Central memory CD4-positive, alpha-beta T cell (primary cell): ENCODE measurements at places on chromosomes 6 and 20.

DNA sequence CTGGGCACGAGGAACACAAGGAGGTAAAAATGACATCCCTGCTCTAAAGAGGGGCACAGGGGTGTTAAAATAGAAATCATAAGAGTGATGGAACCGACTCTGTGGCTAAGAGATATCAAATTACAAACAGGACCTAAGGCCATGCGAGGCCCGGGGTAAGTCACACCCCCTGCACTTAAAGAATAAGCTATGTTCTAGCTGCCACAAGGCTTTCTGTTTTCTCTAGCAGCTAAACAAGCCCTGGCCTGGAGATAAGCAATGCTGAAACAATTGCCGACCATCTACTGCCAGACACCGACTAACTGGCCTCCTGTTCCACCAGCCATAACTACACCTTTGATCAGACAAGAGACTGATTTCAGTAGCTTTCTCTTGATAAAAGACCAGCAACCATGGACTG lies 32.4 kb downstream of the MDGA1 start:
- no peak for DNase-seq

GRCh38 chr6:106360410-106360988 lies at the start of gene CRYBG1:
CRYBG1 (plus strand) TSS chr6:106360717; CDS start chr6:106360909, 192 bp downstream.
- peak; percentile 77 for DNase-seq

DNA sequence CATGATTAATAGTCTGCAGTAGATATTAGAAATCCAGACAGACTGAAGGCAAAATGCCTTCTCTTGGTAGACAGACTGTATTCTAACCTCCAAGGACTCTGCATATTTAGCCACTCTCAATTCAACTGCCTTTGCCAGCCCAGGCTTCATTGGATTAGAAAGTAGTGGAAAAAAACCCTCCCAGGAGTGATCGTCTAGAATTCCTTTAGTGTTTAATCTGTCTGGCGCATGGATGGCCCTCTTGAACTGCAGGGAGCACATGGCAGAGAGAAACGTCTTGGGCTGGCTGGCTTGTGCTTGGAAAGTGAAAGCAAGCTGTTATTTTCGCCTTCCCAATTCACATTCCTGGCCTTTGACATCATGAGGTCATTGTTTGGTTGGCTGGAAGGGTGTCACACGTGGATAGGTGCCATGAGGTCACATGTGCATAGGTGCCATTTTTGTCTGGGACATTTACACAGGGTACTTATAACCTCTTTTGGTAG lies 30.9 kb upstream of the NEDD9 start:
- no peak for DNase-seq

DNA sequence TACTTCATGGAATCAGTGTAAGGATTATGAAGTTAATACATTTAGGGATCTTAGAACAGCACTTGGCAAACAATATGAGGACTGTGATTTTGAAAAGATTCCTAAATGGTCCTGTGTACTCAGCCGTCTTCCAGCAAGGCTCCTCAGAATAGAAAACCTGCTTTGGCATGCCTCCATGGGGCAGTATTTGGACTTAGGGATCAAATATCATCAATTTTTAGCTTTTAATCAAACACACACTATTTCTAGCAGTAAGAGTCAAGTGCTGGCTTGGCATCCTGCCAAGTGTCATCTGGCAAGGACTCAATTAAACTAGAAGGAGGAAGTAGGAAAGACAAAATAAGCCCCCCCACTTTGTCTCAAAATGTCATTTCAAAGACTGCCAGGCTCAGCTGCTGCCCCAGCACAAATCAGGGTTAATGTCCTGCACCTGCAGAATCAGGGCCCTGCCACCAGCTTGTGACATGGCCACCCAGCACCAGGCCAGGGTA lies 40.8 kb downstream of the IYD start:
- DNase-seq = no peak

DNA sequence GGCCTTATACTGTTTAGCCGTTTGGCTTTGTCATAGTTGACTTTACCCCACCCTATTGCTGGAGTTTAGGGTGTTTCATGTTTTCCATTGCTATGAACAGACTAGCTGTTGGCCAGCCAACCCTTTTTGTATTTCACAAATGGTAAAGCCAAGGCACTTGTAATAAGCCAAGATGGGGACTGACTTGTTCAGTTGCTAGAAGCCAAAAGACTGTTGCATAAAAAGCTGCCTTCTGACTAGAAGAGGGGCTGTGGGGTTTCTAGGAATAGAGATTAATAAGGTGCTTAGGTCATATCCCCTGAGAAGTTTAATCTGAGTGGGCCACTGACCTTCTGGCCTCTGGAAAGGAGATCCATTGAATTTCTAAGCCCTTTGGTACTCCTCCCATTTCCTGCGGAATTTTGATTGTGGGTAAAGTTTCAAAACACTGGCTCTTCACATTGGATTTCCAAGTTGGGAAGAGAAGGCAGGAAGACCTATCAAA lies 211.1 kb downstream of the PLCB4 start:
- DNase-seq = no peak

GRCh38 chr6:105593805-105594671 lies 191.2 kb upstream of the PREP start:
- DNase-seq = no peak

DNA sequence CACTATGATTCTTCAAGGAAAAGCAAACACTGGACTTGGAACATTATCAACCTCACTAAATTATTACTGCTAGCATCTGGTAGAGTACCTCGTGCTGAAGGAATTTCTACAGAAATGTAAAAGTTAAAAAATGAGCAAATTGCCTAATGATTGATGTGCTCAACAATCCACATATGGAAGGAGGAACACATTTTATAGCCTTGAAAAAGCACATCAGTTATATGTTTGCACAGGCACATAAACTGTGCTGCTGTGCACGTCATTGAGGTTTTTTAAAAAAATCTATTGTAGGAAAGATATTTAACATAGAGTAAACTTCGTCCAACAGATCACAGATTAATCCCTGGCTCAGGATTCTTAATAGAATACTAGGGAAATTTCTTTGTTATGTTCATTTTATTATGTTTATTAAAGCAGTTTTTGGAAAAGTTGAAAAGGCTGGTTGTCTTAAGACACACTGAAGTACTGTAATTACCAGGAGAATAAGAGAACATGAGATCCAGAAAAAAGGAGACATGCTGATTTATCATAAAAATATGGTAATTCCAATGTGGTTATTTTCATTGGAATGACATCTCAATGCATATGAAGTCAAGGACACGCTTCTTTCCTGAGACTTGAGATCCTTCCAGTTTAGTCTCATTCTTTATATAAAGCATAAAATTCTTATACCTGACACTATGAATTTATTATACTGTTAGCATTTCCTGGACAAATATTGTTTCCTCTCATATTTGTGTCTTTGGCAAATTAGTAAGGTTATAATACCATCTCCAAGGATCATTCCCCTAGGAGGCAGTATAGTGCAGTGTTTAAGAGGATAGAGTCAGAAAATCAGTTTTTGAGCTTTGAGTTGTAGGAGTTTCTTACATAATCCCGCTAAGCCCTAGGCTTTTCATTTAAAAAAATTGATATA lies 511.1 kb downstream of the TENT5A start:
- DNase-seq = no peak

GRCh38 chr6:107789361-107789760 lies 34.8 kb downstream of the SCML4 start:
- no peak for DNase-seq

GRCh38 chr6:121503589-121503991 lies 68.1 kb downstream of the GJA1 start:
- no peak for DNase-seq

DNA sequence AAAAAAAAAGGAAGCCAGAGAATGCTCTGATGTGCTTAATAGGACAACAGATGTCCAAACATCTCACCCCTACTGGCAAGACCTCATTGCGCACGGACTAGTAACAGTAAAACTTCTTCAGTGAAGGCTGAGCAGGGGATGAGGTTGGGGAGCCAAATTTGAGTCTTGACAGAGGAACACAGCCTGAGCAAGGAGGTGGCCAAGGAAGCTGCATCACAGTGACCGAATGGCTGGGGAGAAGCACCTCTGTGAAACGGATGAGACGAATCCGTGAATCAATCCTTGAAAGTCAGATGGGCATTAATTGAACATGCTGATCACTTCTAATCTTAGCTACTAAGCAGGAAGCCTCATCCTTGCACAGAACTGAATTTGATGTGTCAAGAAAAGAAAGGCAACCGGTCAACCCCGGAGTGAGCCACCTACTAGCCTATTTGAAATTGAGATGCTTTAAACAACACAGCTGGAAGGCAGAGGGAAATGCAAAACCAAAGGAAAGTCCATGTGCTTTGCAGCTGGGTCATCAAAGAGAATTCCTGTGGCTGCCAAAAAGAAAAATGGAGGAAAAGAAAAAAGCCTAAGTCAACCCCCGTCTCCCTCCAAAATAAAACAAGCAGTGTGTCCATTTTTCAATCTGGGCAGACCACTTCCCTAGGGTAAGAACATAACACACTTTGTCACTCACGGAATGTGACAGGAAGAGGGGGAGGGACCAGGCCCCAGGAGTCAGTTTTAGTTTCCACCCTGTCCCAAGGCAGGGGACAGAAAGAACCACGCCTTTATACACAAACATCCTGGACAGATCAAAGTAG lies 29.5 kb downstream of the PXDC1 start:
- no peak for DNase-seq

DNA sequence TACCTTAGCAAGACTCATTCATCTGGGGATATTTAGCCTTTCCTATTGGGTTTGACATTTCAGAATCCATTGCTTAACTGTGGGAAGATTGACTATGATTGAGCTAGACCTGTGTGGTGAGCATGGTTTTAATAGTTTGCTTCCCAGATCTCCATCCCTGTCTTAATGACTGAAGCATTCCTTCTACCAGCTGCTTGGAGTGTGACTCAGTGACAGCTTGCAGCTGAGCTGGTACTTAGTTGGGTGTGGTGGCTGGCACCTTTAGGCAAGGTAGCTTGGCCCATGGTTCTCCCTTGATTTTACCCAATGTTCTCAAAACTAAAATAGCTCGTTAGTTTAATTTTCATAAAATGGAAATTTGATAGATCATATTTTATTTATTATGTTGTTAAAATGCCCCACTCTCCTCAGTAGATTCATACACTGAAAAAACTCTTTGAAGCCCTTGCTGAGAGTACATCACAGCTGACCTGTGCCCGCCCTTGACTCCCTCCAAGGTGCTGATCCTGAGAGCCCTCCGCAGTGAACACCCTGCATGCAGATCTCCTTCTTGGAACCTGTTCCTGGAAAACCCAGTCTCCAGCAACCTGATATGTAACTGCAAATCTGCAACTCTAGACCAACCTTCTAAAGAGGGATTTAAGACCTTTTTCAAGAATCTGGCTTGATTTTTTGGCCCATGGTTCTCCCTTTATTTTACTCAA lies 19.1 kb downstream of the DOK5 start:
- no peak for DNase-seq

DNA sequence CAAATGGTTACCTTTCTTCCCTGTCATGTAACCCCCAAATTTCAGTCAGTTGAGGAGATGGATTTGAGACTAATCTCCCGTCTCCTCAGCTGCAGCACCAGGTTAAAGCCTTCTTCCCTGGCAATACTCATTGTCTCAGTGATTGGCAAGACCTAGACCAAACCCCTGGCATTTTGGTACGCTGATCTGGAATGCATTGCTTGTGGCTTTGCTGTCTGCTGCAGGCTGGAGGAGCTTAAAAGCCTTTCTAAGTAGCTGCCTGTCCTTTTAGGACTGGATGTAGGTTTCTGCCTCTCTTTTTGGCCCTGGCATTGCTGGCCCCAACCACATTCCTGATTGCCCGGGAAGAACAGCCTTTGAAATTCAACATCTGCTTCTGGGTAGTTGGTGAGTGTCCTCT lies 729.6 kb upstream of the GJE1 start:
- DNase-seq = no peak

DNA sequence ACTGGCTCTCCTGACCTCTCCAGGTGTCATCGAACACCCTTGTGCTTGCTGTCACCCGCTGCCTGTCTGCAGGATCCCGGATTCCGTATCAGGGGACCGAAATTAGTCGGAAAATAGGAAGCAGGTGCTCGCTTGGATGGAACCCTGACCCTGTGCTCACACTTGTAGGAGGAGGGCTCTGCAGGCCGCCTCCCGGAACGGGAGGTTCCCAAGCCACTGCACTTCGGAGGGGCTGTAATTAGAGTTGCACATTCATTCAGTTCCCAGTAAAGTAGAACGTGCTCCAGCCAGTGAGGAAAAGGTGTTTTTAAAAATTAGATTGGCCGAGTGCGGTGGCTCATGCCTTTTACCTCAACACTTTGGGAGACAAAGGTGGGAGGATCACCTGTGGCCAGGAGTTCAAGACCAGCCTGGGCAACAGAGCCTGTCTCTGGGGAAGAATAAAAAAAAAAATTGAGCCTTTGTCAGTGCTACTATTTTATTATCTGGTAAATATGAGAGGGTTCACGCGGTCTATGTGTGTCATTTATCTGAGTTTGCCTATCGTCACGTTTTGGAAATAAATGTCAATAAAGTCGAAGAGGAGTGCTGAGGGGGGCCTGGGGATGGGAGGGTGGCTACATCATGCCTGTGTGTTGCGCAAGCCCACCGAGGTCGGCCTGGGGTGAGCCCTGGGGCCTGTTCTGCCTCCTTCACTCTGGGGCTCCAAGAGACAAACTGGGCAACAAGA lies 1.5 kb upstream of the GMEB2 start:
- DNase-seq = peak; percentile 35

GRCh38 chr6:79902046-79902445 lies 45.3 kb downstream of the ELOVL4 start:
- no peak for DNase-seq

DNA sequence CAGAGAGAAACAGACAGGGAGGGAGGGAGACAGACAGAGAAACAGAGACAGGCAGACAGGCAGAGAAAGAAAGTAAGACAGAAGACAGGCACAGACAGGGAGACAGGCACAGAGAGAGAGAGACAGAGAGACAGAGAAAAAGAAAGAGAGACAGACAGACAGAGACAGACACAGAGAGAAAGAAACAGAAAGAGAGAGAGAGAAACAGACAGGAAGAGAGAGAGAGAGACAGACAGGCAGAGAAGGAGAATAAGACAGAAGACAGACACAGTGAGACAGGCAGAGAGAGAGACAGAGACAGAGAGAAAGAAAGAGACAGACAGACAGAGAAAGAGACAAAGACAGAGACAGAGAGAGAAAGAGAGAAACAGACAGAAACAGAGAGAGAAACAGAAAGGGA lies 754.8 kb upstream of the DEFB115 start:
- DNase-seq = no peak

- DNase-seq = peak; percentile 67
These were observed 13.9 kb downstream of the GNL1 start for GRCh38 chr6:30542404-30542725.

- peak; percentile 1 for DNase-seq
These were observed 13.6 kb upstream of the WFDC8 start for GRCh38 chr20:45592574-45593189.

DNA sequence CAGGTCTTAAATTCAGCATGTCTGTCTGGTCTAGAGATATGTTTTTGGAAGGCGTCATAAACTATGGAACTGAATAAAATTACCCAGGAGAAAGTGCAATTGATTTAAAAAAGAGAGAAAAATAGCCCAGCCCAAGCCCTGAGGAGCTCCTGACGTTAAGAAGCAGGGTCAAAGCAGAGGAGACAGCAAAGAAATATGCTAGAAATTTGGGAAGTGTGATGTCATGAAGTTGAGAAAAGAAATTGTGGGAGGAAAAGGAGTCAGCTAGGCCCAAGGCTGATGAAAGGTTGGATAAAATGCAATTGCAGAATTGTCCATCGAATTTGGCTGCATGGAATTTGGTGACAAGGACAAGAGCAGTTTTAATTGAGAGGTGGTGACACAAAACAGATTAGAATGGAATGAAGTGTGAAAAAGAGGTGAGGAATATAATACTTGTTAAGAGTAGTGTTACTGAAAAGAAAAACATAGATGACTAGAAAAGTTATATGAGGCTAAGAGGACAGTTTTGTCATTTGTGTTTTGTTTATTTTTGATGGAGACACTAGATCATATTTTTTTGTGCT lies 381.6 kb downstream of the LAMA2 start:
- DNase-seq = no peak
